ENCODE measurements at places on chromosomes 7 and 10.

DNA sequence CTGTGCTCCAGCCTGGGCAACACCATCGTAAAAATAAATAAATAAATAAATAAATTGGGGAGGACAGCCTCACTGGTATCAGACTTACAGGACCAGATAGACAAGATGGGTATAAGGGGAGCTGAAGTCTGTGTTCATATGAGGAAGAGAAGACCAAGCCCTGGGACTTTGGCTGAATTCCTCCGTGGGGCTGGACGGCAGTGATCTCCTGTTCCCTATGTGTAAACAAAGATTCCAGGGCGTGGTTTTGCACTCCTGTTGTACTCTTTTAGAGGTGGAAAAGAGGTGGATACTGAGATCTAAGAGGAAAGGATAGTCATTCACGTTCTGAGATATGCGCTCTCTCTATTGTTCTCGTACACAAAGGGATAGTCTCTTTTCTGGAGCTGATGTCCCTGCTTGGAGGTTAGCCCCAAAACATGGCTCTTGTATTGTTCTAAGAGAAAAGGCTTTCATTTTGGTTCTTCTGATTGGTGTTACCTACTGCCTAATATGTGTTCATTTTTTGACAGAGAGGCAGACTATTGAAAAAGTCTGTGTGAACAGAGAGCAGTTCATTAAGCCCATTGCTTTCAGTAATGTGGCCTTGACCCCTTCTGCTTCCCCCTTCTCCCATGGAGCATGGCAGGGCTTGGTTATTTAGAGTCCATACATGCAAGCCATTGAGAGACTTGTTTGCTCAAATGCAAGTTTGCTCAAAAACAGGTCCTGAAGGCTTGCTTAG lies 12.3 kb downstream of the KCTD7 start:
- no peak for DNase-seq

DNA sequence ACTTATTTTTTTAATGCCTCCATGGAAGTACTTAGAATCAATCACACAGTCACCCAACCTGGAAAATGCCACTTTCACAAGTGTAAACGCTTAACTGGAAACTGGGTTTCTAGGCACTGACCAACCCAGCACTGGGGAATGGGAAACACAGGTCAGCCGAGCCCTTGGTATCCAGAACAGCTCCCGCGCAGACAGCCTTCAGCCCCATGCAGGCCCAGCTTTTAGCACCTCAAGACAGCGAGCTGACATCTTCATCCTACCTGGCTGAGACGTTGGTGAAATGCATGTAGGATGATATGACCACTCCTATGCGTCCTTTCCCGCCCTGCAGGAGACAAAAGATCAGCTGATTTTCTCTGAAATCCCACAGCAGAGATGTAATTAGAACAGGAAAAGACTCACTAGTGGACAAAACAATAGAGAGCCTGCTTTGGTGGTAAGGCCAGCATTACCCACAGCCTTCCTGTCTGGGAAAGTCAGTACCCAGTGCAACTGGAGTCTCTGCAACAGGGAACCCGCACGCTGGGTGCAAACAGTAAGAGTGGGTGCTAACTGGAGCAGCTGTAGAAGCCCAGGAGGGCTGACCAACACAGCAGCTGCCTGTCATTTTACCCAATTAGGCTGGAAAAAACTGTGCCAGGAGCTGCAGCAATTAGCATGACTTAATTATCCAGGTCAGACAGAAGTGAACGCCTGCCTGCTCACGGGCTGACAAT lies 153.7 kb downstream of the TNS3 start:
- DNase-seq, result no peak

GRCh38 chr10:93039721-93040120 lies 20.9 kb upstream of the CYP26C1 start:
- DNase-seq, result peak; percentile 47

- no peak for DNase-seq
Measured at GRCh38 chr10:27319752-27320431, 79.3 kb upstream of the ACBD5 start.

- DNase-seq, result no peak
Measured at GRCh38 chr10:67242528-67242927, 316.7 kb downstream of the LRRTM3 start.

GRCh38 chr7:36034020-36034419 lies 119.0 kb upstream of the EEPD1 start:
- peak; percentile 47 for DNase-seq

- no peak for DNase-seq
Measured at GRCh38 chr10:126611303-126611702, 59.2 kb downstream of the C10orf90 start.

DNA sequence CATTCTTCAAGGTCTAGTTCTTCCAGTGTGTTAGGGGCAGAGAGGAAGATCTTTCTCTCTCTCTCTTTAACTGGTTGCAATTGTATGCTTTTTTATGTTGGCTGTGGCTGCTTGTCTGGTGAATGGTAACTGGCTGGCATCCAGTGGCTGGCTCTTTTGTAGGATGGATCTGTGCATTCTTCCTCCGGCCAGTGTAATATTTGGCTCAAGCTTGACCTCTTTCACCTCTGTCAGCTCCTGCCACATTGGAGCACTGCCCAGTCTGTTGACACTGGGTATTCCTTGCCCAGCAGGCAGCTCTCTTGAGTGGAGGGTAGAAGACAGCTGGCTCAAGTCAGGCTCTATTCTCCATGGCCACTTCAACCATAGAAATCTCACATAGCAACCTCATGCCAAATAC lies 528.3 kb downstream of the PHTF2 start:
- DNase-seq, result no peak

DNA sequence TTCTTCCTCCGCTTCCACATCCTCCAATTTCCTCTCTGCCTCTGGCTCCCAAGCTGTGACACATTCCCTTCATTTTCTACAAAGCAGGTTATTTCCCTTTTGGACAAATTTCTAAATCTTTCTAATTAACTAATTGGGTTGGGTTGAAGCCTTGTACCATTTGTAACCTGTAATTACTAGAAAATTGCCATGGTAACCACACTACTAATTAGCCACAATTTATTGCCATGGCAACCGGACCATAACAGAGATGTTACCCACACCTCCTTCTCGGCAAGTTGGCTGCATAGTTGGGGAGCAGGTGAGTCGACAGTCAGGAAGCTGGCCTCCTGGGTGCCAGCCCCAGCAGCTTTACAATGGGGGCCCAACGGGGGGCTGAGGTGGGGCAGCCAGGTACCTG lies 61.6 kb downstream of the GOLGA7B start:
- DNase-seq, result no peak

GRCh38 chr7:92799446-92800211 lies 36.7 kb downstream of the CDK6 start:
- no peak for DNase-seq

GRCh38 chr7:135001390-135002165 lies 15.3 kb downstream of the AGBL3 start:
- DNase-seq, result no peak

DNA sequence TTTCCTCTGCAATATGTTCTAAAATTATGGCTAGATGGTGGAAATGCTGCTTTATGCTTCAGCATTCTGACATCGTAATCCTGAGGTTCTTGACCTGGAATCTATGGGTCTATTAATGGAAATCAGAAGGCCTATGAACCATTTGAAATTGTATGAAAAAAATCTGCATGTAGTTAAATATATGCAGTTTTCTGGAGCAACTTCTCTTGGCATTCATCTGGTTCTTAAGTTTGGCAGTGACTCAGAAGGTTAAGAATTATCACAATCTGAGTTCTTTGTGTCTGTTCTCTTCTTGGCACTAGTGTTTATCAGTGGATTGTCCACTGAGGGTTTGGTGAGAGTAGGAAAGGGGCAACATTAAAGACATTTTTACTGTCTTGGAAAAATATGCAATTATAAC lies 71.1 kb upstream of the FZD1 start:
- no peak for DNase-seq

GRCh38 chr7:38274486-38274885 lies 1.1 kb upstream of the TARP start:
- no peak for DNase-seq

- no peak for DNase-seq
Measured at GRCh38 chr10:88386204-88386788, 196.8 kb downstream of the RNLS start.

DNA sequence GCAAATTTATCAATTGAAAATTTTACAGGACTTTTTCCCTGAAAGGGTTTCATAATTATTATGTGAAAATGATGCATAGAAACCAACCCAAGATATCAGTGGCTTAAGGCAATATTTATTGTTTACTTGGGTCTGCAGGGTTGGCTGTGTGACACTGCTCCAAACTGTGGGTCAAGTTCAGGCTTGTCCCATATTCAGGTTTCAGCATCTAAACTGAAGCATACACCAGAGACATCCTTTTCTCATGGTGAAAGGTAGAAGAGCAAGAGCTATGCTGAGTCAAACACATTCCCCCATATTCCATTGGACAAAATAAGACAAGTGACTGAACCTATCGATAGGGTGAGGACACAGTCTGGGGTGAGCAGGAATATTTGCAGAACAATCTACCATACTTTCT lies 110.9 kb downstream of the MAPK8 start:
- no peak for DNase-seq

GRCh38 chr7:50646069-50646468 lies 80.9 kb upstream of the DDC start:
- DNase-seq, result no peak

GRCh38 chr7:158013085-158013668 lies 574.4 kb downstream of the PTPRN2 start:
- DNase-seq, result no peak

DNA sequence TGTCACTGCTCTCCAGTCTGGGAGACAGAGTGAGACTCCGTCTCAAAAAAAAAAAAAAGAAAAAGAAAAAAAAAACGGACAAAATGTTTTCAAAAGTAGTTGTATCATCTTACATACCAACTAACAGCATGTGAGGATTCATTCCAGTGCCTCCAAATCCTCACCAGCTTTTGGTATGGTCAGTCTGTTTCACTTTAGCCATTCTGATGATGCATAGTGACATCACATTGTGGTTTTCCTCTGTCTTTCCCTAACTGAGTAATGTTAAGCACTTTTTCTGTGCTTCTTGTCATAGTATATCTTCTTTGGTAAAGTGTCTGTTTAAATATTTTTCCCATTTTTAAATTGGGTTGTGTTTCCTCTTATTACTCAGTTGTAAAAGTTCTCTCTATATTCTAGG lies 251.4 kb upstream of the CTBP2 start:
- peak; percentile 33 for DNase-seq

- DNase-seq, result no peak
Measured at GRCh38 chr7:128456255-128456725, 612 bp downstream of the HILPDA start.
